Activated T-helper 1 cell treated with anti-CD3 and anti-CD28 coated beads, Interleukin-12 subunit alpha, Interleukin-12 subunit beta, Interleukin-2, Interleukin-4 antibody, amounts not matched to agents 30 ng/mL and 10 ng/mL and 1 ng/mL, durations not matched to agents 14 hours and 24 hours and 36 hours (primary cell): ENCODE measurements at places on chromosomes 1 and 21.

DNA sequence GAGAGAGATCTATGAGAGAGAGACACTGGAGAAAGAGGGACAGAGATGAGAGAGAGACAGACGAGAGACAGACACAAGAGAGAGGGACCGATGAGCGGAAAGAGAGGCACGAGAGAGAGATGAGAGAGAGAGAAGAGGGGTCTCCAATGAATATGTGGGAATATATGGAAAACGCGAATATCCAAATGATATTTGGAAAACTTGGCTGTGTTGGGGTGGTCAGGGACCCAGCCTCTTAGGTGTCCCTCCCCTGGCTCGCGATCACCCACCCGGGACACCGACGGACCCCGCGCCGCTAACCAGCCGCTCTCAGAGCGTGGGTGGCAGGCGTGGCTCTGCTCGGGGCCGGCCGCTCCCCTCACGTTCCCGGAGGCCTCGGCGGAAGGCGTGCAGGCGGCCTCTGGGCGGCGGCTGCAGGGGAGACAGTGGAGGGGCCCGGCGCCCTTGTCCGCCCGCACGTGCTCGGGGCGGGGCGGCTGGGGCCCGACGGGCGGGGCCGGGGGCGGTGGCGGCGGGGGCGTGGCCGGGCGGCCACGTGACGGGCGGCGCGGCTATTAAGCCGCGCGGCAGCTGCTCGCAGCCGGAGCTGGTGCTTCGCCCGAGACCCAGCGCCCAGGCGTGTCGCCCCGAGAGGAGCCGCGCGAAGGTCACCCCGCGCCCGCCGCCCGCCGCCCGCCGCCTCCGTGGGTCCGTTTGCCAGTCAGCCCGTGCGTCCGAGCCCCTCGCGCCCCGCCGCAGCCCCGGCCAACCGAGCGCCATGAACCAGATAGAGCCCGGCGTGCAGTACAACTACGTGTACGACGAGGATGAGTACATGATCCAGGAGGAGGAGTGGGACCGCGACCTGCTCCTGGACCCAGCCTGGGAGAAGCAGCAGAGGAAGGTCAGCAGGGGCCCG, at the start of gene ACTN2:
ACTN2 (plus strand) TSS at position 583 of the 898 bp plus-strand sequence; CDS start at position 758, 175 bp downstream.
- peak; percentile 22 for DNase-seq

- no peak for DNase-seq
These were observed 103.5 kb upstream of the TLR5 start for GRCh38 chr1:223246476-223247112.

DNA sequence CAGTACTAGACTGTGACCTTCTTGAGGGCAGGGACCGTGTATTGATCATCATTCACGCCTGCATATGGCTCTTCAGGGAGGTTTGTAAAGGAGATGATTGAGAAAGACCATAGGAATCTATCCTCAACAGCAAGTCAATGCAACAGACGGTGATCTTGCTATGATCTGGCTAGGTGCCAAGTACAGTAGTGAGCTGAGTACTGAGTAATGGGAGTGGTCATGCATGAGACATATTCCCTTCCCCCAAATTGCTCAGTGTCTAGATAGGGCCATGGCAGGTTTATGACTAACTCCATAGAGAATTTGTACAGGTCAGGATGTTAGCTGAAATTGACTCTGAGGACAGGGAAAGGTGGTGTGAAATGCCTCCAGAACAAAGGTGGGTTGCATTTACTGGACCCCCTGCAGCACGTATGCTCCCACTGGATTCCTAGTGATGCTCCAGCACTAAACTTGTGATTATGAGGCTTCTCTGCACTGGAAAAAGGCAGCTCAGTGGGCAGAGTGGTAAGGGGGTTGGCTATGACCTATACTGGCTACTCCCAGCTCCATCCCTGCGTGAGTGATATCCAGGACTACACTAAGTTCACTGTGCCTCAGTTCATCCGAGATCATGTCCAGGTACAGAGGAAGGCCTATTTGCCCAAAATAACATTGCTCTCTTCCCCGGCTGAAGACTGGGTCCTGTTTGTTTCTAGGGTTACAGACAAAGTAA, 37.2 kb downstream of the KCNJ6 start:
- no peak for DNase-seq

DNA sequence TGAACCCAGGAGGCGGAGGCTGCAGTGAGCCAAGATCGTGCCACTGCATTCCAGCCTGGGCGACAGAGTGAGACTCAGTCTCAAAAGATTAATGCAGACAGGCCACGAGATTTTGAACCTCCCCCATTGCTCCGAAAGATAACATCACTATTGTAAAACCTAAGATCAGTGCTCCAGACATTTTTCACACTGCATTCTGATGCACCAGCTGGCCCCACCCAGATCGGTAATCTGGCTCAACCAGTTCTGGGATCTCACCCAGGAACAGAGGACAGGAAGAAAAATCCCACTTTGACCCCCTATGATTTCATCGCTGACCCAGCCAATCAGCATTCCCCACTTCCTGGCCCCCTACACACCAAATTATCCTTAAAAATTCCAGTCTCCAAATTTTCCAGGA, 10.7 kb upstream of the CSRP1 start:
- no peak for DNase-seq

GRCh38 chr1:174469687-174470086, 21.9 kb downstream of the GPR52 start:
- DNase-seq, result no peak

DNA sequence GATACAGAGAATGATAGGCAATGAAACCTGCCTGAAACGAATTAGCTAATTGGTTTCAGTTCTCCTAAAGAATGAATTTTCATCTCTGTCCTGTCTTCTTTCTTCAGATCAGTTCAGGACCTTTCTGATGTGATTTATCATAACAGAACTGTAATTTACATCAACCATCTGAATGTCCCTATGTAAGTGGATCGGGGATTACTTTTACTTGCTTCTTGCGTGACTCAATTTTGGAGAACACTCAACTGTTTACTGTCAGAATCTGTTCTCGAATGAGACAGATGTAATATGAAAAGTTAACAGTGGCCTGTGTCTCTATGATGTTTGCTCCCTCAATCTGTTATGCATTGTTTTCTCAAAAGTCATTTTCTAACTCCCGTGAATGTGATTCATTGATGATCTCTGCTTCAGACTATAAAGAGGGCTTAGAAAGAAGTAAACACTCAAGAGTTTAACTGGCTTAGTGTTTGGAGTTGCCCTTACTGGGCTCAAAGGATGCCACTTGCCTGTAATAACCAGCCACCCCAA, 111.0 kb downstream of the GABPA start:
- DNase-seq, result no peak

DNA sequence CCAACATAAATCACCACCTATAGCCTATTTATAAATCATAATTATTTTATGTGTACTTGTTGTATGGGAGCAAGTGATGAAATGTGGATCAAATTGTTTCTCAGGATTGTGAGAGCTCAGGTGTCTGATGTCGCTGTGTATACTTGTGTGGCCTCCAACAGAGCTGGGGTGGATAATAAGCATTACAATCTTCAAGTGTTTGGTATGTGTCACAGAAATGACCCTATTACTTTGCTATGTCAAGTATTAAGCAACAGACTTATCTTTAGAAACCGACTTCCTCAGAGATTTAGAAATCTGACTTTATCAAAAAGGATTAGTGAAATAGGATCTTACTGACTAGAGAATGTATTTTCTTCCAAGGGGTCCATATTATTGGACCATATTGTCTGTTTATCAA, 280.9 kb downstream of the TPR start:
- no peak for DNase-seq

- no peak for DNase-seq
These were observed 197.8 kb downstream of the HIVEP3 start for GRCh38 chr1:41720861-41721410.

DNA sequence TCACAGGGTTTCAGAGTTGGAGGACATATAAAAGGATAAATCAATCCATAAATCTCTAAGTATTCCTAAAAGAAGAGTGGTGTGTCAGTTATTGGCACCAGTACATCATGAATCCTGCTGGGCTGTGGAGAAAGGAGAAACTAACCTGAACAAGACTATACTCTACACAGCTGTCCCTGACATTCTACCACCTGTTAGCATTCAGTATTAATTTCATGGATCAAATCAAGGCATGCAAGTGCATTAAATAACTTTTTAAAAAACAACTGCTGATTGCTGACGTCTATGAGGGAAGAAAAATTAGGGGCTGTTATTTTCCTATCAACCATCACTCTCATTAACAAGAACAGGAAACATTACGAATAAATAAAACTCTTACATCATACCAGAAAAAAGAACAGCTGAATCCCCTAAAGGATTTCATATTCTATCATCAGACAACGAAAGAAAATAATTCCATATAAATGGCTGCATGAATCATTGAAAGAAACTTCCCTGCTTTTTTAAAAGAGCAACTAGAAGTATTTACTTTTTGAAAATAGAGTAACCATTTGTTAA, 121.7 kb downstream of the ATF6 start:
- no peak for DNase-seq

- DNase-seq, result peak; percentile 41
These were observed 376 bp downstream of the SF3A3 start for GRCh38 chr1:37989361-37989930.

DNA sequence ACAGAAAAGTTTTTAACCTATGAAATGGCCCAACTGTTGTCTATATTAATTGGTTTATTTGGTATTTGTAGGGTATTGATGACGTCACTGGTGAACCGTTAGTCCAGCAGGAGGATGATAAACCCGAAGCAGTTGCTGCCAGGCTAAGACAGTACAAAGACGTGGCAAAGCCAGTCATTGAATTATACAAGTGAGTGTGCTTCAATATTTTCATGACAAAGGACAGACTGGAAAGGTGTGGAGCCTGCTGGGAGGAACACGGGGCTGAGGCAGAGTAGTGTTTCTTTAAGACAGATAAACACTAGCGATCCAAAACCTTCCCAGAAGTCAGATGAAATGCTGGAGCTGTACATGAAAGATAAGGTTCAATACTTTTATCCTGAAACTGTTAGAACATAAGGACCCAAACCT, 76.7 kb downstream of the AK4 start:
- DNase-seq, result no peak

DNA sequence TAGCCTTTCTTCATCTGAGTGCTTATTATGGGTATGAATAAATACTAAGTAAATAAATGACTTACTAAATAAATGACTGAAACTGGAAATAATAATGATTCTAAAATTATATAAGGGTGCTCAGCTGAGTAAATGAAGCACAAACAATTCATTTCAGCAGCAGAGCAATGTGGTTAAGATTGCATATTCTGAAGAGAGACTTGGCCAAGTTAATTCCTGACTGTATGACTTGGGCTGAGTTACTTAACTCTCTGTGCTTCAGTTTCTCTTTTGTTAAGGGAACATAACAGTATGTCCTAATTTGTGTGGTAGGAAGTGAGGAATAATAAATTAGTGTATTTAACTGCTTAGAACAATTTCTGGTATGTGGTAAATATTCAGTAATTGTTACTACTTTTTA, 19.1 kb downstream of the AGL start:
- DNase-seq, result no peak

DNA sequence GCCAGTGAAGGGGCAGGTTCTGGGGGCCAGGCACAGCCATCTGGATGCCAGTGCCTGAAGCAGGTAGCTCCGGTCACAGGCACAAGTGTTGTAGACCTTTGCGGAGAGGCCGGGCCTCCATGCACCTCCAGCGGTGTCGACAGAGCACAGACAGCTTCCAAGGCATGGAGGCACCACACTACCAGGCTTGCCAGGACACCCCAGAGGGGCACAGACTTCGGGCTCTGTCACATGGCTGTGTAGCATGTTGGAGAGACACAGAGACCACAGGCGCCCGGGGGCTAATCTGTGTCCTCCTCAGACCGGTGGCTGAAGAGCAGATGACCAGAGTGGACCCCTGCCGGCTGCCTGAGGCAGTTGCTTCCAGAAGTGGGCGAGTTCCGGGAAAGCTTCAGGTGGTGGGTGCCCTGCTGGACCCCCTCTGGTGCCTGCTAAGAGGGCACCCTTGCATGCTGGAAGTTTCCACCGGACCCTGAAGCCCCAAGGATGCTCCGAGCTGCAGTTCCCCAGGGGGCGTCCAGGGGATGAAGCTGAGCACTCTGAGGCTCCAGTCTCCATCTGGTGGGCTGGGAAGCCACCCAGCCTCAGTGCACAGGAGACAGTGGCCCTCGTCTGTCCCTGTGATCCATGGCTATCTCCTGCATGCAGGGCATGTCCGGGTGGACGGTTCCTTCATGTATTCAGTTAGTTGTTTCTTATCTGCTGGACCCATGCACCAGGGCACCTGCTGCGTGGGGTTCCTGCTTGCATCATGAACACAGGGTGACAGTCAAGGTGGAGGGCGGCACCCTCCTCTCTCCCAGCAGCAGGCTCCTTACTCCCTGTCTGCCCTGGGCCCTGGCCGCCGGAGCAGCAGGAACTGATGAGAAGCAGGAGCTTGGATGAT, 82.4 kb downstream of the OBSCN start:
- no peak for DNase-seq

- DNase-seq, result no peak
These were observed 2143.9 kb downstream of the MRPL39 start for GRCh38 chr21:23463365-23463764.
